ENCODE measurements at places on chromosomes 3 and 15. TPM values are rescaled to one million over a fixed set of nuclear protein-coding genes. Genes with fewer than 3 reads are reported as not detected.
A peak's percentile ranks its signal among the peaks of the same experiment; 100 is the strongest.

DNA sequence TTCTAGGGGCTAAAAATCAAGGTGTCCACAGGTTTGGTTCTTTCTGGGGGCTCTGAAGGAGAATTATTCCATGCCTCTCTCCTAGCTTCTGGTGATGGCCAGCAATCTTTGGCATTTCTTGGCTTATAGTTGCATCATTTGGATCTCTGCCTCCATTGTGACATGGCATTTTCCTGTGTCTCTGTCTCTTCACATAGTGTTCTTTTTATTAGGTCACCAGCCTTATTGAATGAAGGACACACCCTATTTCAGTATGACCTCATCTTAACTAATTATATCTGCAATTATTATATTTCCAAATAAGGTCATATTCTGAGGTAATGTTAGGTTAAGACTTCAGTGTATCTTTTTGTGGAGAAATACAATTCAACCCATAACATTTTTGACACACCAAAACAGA is 3.2 kb upstream of the GBE1 start:
- H3K27me3 ChIP-seq, result no peaks in the 10 kb centered on the region
- H3K4me3 ChIP-seq, result no peak overlapping the region
- H3K27ac ChIP-seq, result no peak overlapping the region
- no peak for DNase-seq

The SLCO2A1 gene
- 0.18 TPM for total RNA-seq

The TMEM212 gene
- not detected for total RNA-seq

The FANCD2OS gene
- total RNA-seq, result not detected

DNA sequence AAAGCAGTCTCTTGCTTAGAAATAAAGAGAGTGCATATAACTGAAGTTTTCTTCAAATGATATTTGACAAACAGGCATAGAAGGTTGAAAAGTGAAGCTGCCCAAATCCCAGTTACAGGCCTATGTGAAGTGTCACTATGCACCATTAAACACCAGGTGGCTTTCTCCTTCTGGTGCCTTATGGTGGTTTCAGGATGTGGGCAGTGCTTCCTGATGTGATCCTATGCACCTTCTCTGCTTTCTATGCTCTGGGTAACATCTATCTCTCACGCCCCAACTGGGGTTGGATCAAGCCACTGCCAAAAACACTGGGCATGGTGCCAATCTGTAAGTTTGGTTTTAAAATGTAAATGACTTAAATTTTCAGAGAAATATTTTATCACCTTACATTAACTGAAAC is 744.7 kb downstream of the TUSC7 start:
- no peak overlapping the region for H3K27ac ChIP-seq
- no peaks in the 10 kb centered on the region for H3K27me3 ChIP-seq
- no peaks in the 10 kb centered on the region for H3K36me3 ChIP-seq
- DNase-seq, result no peak
- no peak overlapping the region for H3K4me3 ChIP-seq

The CYP1A2 gene
- total RNA-seq, result not detected

The IL17RE gene
- 3.0 TPM for total RNA-seq

- no peak overlapping the region for H3K4me3 ChIP-seq
- H3K27me3 ChIP-seq, result peaks cover 5% of the 10 kb centered on the region
- no peak for DNase-seq
- H3K27ac ChIP-seq, result no peak overlapping the region
- H3K4me1 ChIP-seq, result no peaks in the 10 kb centered on the region
- H3K36me3 ChIP-seq, result no peaks in the 10 kb centered on the region
These were observed 95.4 kb downstream of the FRMD5 start for GRCh38 chr15:44099671-44100070.

The PRTG gene
- total RNA-seq, result 0.06 TPM

- no peak for DNase-seq
- no peak overlapping the region for H3K4me3 ChIP-seq
- H3K27ac ChIP-seq, result no peak overlapping the region
- H3K27me3 ChIP-seq, result peaks cover 14% of the 10 kb centered on the region
These were observed 8.4 kb upstream of the MYO1E start for GRCh38 chr15:59380902-59381610.

DNA sequence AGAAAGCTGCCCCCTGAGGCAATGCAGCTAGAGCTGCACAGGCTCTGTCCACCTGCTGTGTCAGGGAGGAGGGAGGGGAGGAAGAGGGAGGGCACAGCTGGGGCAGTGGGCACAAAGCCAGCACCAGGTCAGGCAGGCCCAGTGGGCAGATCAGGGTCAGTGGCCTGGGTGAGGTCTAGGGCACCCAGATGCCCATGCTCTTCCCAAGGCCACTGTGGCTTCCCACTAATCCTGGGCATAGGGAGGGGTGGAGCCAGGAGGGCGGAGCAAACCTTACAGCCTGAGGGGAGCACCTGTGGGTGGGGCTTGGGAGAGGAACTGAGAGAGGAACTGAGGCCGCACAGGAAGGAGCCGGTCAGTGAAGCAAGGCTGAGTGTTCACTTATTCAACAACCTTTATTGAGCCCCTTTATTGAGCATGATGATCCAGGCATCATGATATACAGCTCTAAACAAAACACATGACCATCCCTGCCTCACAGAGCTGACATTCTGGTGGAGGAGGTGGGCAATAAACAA is 55.0 kb downstream of the RHCG start:
- no peaks in the 10 kb centered on the region for H3K36me3 ChIP-seq
- no peaks in the 10 kb centered on the region for H3K27me3 ChIP-seq
- H3K4me3 ChIP-seq, result no peak overlapping the region
- DNase-seq, result no peak
- no peaks in the 10 kb centered on the region for H3K4me1 ChIP-seq
- H3K27ac ChIP-seq, result no peak overlapping the region

DNA sequence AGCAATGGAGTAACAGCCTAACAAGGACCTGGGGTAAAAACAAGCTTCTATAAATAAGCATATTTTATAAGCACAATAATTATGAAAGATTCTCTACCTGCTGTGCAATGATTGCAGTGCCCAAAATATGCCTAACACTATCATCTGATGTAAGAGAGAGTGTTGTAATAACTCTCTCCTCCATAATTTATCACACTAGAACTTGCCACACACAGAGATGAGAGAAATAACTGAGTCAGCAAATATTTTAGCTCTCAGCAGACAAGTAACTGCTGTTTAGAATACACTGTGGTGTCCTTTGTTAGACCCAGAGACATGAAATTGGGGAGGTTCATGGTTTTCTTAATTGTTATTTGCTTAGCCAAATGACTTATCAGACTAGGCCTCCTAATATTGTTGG is 105.3 kb upstream of the ACP3 start:
- no peak overlapping the region for H3K27ac ChIP-seq
- no peaks in the 10 kb centered on the region for H3K27me3 ChIP-seq
- no peaks in the 10 kb centered on the region for H3K4me1 ChIP-seq
- no peak for DNase-seq

GRCh38 chr3:42755681-42756578 is 17.1 kb downstream of the CCDC13 start:
- H3K4me1 ChIP-seq, result no peaks in the 10 kb centered on the region
- no peaks in the 10 kb centered on the region for H3K36me3 ChIP-seq
- H3K4me3 ChIP-seq, result no peak overlapping the region

GRCh38 chr15:57526076-57526475 is 65.6 kb upstream of the MYZAP start:
- no peak overlapping the region for H3K4me3 ChIP-seq
- no peaks in the 10 kb centered on the region for H3K4me1 ChIP-seq
- H3K27ac ChIP-seq, result no peak overlapping the region
- DNase-seq, result no peak

GRCh38 chr15:25670025-25670554 is 193.0 kb downstream of the ATP10A start:
- H3K27me3 ChIP-seq, result peaks cover 2% of the 10 kb centered on the region
- DNase-seq, result no peak
- H3K27ac ChIP-seq, result no peak overlapping the region

- peaks cover 4% of the 10 kb centered on the region for H3K27me3 ChIP-seq
- no peaks in the 10 kb centered on the region for H3K36me3 ChIP-seq
- H3K4me1 ChIP-seq, result no peaks in the 10 kb centered on the region
These were observed 94.1 kb upstream of the MRPL3 start for GRCh38 chr3:131596884-131597283.

- no peak for DNase-seq
- H3K27ac ChIP-seq, result peak overlapping the region; percentile 55
- H3K27me3 ChIP-seq, result no peaks in the 10 kb centered on the region
- peaks cover 5% of the 10 kb centered on the region for H3K36me3 ChIP-seq
- H3K4me1 ChIP-seq, result peaks cover 45% of the 10 kb centered on the region
- H3K4me3 ChIP-seq, result no peak overlapping the region
These were observed 22.1 kb downstream of the RAB8B start for GRCh38 chr15:63211549-63211948.

DNA sequence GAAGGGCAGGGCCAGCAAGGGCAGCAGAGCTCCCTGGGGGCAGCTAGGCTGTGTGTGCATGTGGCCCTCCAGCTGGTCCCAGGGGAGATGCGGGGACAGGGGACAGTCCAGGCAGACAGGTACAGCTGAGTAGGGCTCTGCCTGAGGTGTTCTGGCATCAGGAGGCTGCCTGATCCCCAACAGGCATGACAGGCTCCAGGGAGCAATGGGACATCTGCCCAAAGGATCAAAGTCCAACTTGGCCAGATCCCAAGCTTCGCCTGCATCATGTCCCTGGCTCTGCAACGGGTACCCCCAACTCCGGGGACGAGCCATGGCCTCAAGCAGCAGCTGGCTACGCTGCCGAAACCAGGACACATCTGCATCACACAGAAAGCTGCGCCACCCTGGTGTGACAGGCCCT is 21.8 kb downstream of the ATRIP start:
- H3K27me3 ChIP-seq, result no peaks in the 10 kb centered on the region
- no peak for DNase-seq
- H3K27ac ChIP-seq, result peak overlapping the region; percentile 98
- peaks cover 38% of the 10 kb centered on the region for H3K36me3 ChIP-seq

DNA sequence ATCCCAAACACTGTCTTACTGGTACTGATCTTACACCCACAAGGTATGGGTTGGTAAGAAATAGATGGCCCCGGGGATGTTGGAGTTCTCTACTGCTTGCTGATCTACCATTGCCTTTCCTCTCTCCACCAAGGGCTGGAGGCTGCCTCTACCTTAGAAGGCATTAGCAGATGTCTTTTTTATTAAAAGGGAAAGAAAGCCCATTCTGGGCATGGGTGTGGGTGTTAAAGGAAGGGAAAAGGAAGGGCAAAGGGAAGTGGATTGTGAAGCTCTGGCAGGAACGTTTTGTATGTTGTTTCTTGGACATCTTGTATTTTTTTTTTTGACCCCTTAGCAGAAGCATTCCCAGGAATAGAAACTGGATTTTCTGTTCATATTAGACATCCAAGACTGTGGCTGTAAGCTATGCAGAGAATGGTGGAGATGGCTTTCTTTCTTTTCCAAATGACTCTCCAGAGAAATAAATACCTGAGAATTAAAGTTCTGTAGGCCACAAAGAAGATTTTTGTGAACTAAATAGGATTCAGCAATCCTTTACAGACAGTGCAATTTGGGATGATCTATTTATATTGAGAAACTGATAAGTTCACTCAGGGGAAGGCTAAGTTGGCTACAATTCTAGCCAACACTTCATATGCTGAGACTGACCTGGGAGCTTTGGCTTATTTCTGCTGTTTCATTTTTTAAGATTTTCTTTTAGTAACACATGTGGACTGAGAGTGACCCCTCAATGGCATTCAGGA is 108.8 kb downstream of the TOP2B start:
- no peak overlapping the region for H3K4me3 ChIP-seq
- H3K36me3 ChIP-seq, result no peaks in the 10 kb centered on the region
- no peak overlapping the region for H3K27ac ChIP-seq
- H3K27me3 ChIP-seq, result no peaks in the 10 kb centered on the region
- H3K4me1 ChIP-seq, result no peaks in the 10 kb centered on the region
- DNase-seq, result no peak

GRCh38 chr3:85081191-85081906 is 122.6 kb downstream of the CADM2 start:
- H3K4me3 ChIP-seq, result no peak overlapping the region
- no peaks in the 10 kb centered on the region for H3K4me1 ChIP-seq
- no peak for DNase-seq
- no peak overlapping the region for H3K27ac ChIP-seq

The GOLGA6A gene
- 0.13 TPM for total RNA-seq

The NR2F2 gene
- total RNA-seq, result 0.53 TPM

- no peaks in the 10 kb centered on the region for H3K4me1 ChIP-seq
- H3K27ac ChIP-seq, result no peak overlapping the region
- DNase-seq, result no peak
- H3K4me3 ChIP-seq, result no peak overlapping the region
- no peaks in the 10 kb centered on the region for H3K27me3 ChIP-seq
- no peaks in the 10 kb centered on the region for H3K36me3 ChIP-seq
These were observed 23.5 kb downstream of the COLQ start for GRCh38 chr3:15497964-15498363.

GRCh38 chr3:9156604-9157003 is 92.8 kb downstream of the SRGAP3 start:
- H3K4me3 ChIP-seq, result no peak overlapping the region
- no peaks in the 10 kb centered on the region for H3K36me3 ChIP-seq
- DNase-seq, result no peak
- H3K27ac ChIP-seq, result no peak overlapping the region

- no peak overlapping the region for H3K27ac ChIP-seq
- no peak overlapping the region for H3K4me3 ChIP-seq
- H3K36me3 ChIP-seq, result no peaks in the 10 kb centered on the region
- H3K27me3 ChIP-seq, result peaks cover 2% of the 10 kb centered on the region
These were observed 78.8 kb downstream of the SOX2 start for GRCh38 chr3:181790561-181790960.

- H3K27ac ChIP-seq, result no peak overlapping the region
- H3K27me3 ChIP-seq, result no peaks in the 10 kb centered on the region
- H3K4me3 ChIP-seq, result no peak overlapping the region
- no peaks in the 10 kb centered on the region for H3K4me1 ChIP-seq
These were observed 650.5 kb upstream of the ZNF385D start for GRCh38 chr3:22401499-22401898.

Data from T-cell (primary cell).